ENCODE measurements at places on chromosomes 4 and X.

- no peak for DNase-seq
Measured at GRCh38 chrX:22575161-22575845, 302.6 kb downstream of the CBLL2 start.

DNA sequence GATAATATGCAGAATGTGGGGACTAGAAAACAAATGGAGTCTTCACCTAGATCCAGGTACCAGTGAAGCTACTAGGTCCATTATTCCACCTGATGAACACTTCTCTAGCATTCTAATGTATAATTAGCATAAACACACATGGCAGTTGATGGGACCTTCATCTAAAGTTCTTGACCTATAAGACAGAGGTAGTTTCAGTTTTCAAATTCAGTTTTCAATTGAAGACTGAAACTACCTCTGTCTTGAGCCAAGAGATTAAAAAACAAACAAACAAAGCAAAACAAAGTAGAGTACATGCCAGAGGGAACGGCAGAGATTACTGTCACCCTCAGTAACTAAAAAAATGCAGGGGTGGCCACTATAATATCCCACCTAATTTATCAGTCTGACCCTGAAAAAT lies 199.9 kb upstream of the NEIL3 start:
- DNase-seq = no peak

GRCh38 chrX:118062817-118063615 lies 53.6 kb downstream of the KLHL13 start:
- no peak for DNase-seq

DNA sequence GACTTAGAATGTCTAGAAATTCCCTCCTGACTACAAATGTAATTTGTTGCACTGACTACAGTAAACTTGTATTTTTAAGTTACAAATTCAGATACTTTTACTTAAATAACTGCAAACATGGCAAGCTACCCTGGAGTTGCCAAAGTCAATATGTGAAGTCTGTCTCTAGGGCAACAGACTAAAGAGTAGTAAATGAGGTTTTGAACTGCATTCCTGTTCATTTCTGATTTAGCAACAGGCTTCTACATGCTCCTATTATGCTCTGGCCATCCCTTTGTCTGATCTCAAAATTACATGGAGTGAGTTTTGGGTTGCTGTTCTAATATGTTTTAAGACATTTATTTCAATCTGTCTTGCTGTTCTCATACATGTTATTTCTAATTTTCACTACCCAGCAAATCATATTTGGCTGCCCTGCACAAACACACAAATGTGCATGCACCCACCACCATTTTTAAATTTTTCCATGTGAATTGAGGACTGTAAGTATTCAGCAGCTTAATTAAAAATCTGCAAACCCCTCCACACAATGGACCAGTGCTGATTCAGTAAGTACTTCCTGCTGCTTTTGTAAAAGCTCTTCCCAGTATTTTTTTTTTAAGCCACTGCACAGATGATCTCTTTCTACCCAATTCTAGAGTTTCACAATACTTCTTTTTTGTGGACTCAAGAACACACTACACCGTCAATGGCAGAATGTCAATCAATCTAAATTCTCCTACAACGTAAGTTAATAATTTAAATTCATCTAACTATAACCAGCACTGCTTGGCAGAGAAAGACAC lies 26.7 kb downstream of the SH3RF1 start:
- no peak for DNase-seq

- no peak for DNase-seq
Measured at GRCh38 chrX:45344594-45344993, 143.9 kb upstream of the DIPK2B start.
